HFF-Myc (cell line): ENCODE measurements at places on chromosomes 16 and 17.

DNA sequence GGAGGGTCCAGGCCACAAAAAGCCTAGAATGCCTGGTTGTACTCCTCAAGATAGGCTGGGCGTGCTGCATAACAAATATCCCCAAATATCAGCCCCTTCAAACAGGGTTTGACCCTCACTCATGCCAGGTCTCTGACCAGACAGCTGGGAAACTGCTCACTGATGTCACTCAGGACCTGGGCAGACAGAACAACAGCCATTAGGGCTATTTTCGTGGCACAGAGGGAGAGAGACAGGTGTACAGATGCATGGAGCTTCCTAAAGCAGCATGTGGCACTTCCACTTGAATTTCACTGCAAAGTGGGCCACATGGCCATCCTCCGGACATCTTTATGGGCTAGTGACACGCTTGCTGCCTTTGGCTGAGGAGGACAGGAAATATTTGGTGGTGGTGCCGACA, 73.1 kb downstream of the SREBF1 start:
- DNase-seq, result no peak

DNA sequence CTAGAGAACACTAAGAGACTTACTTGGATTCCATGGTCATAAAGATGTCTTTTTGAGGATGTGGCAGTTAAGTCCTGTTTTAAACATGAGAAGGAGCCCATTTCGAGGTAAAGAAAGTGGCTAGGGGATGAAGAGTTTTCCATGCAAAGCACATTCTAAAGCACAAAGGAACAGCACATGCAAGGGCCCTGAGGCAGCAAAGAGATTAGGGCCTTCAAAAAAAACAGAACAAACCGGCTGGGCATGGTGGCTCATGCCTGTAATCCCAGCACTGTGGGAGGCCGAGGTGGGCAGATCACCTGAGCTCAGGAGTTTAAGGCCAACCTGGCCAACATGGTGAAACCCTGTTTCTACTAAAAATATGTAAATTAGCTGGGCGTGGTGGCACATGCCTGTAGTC, 79.8 kb downstream of the AKAP1 start:
- no peak for DNase-seq

GRCh38 chr16:22638393-22639206, 127.9 kb downstream of the NPIPB5 start:
- peak; percentile 57 for DNase-seq

DNA sequence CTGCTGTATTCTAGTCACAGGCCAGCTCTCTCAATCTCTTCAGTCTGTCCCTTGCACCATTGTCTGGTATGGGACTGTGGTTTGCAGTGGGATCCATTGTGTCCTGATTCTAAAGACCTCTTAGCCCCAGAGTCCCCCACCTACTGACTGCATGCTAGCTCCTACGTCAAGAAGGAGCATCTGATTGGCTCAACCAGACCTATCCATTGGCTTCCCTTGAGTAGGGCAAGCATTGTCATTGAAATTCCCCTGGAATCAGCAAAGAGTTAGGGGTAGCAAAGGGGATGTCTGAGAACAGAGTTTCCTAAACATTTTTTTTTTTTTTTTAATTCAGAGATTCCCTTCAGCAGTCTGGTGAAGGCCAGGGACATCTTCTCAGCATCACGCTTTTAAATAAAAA, 175.3 kb upstream of the MPHOSPH6 start:
- no peak for DNase-seq

DNA sequence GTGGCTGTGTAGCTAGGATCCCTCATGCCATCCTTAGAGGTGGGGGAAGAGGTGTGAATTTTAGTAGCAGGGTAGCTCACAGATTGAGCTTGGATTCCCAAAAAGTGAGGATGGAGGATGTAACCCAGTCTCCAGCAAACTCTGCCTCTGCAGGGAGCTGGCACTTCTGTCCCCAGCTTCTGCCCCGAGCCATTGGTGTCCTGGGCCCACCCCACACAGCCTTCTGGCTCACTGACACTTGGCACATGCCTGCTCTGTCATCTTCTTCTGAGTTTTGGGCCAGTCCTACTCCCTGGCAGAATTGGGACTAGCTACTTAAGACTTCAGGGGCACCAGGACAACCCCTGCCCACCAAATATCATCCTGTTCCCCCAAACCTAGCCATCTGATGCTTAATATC, 2.3 kb downstream of the CACNG5 start:
- no peak for DNase-seq

DNA sequence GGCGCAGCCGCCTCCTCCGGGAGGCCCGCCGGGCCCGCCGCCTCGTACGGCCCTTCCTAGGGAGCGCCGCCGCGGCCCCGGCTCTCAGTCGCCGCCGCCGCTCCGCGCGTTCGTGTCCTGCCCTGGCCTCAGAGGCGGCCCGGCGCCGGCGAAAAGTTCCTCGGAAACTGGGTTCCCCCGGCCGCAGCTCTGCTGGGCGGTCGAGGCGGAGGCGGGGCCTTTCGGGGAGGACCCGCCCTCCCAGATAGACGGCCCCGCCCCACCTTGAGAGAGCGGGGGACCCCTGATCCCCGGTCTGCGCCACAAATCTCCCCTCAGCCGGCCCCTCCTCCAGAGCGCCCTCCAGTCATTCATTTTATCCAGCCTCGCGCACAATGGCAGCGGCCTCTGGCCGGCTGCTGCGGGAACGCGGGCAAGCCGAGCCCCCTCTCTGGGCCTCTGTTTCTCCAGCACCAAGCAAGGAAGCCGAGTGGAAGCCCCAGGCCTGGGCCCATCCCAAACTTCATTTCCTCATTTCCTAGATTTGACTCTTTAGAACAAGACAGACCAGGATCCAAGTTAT, at the start of gene SREBF1:
Gene SREBF1, minus strand, starts transcription at position 169 of the 562 bp plus-strand sequence. CDS start 169 bp downstream, outside the sequence.
- DNase-seq, result no peak
